ENCODE measurements at places on chromosomes 7 and 10.

DNA sequence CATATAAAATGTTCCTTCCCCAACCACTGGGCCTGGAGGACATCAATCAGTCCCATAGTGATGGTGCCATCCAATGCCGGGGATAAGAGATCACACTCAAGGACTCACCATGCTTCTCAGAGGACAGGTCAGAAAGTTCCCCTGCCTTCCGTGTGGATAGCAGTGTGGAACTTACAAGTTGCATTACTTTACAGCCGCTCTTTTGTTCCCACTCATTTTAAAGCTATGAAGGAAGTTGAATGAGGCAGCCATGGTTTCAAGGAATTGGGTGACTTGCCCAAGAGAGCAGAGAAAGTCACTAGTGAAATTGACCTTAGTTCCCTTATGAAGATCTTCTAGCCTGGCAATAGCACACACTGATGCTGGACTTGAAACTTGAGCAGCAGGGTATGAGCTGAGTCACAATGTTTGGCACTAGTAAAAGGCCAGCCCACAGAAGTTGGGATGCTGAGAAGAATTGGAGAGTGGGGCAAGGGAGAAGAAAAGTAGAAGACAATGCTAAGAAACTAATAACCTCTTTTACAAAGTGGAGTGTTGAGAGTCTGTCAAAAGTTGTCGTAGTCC, 78.7 kb downstream of the CXCL12 start:
- no peak for DNase-seq

DNA sequence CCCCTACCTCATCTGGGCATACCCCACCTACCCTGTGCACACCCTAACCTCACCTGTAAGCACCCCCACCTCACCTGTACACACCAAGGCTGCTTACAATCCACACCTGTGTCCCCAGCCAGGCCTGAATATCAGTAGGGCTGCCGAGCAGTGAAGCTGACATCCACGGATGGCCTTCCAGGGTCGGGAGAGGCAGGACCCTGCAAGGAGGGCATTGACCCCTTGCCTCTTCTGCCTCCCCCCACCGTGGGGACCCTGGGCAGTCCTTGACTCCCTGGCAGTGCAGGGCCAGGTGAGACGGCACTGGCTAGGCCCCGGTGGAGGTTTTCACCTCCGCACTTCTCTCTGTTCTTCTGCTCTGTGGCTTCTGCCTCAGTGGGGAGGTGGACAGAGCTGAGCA, 37.6 kb upstream of the ELFN1 start:
- no peak for DNase-seq

DNA sequence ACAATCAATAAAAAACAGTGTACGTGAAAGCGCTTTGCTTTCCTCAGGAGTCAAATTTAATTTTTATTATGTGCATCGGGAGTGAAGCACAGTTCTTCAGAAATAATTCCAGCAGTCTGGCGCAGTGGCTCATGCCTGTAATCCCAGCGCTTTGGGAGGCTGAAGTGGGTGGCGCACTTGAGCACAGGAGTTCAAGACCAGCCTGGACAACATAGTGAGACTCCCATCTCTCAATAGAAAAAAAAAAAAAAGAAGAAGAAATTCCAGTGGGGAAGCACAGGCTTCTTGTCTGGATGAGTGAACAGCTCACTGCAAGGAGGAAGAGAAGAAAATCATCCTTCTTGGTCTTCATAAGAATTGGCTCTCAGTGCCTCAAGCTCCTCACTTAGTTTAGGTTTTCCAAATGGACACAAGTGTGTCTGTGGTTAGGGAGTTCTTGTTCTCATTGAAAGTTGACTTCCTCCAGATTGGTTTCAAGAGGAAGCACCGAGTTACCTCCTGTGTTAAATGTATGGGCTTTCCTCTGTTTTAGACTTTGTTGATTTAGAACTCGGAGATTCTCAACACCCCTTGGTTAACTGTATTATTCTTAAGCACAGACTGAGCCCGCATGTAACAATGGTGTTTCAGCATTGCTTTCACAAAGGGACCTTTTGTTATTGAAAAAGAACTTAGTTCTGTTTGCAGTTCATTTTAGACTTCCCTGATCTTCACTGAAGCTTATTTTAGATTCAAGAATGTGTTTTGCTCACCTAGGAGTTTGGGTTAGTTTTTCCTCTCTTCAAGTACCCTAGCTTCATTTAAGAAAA, 28.0 kb downstream of the LMTK2 start:
- DNase-seq, result no peak

DNA sequence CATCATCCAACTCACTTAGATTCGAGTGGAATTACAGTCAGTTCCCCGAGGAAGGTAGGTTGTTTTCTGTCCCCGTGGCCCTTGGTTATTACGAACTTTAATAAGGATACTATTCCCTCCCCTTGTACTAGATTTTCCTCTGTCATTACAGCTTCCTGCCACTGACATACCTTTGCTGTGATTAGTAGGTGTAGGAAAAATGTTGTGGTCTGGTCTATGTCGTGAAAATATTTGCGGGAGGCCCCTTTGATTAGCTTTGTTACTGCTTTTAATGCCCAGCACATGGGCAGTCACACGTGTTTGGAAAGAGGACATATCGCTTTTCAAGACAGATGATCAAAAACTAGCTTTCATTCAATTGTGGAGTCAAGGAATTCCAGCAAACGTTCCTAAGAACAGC, 92.2 kb downstream of the GATA3 start:
- DNase-seq, result no peak

DNA sequence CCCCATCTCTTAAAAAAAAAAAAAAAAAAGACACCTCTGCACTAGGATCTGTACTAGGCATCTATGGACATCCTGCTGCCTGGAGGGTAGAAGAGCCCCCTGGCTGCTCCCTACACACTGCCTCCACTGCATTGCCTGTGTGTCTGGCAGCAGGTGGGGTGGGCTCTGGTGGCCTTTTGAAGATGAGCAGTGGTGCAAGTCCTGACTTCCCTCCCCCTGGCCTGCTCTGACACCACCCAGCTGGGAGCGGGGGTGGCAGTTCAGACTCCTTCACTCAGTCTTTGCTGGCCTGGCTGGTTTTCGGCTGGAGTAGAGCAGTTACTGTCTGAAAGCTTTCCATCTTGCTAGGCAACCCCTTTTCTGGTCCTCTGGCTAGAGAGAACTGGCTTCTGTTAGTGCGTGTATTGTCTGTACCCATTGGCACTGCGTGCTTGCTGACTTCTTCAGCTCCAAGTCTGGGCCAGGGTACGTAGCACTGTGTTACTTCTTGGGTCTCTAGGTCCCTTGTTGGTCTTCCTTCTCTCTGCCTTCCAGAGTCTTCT, 17.6 kb downstream of the C10orf62 start:
- no peak for DNase-seq

DNA sequence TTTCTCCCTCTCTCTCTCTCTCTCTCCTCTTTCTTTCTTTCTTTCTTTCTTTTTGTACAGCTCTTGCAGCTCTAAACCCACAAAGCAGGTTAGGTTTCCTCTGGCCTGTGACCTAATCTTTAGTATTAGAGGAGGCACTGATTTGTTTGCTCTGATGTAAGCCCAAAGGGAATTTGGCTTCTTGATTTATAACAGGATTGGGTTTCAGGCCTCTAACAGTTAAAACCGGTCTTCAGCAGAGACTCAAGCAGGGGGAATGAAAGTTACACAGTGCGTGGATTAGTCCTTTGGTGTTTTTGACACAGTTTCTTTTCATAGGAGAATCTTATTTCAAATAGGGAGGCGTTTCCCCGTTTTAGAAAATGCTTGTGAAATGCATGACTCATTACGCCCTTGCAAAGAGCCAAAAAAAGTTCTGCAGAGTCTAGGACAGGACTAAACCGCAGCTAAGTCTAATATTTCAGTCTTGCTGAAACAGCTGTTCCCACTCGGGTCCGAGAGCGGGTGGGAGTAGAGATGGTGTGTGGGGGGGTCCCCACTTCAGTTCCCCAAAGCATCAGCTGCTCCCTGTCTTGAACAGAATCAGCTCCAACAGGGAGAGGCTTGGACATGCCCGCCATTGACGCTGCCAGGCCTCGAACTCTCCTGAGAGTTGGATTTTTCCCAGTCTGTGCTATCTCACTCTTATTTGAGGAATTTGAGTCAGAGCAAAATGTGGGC, 296.5 kb upstream of the PITRM1 start:
- DNase-seq, result no peak

- DNase-seq, result peak; percentile 46
These were observed 57.7 kb downstream of the ATAD1 start for GRCh38 chr10:87760195-87760905.

GRCh38 chr7:132760866-132761265, 184.6 kb upstream of the PLXNA4 start:
- no peak for DNase-seq
